ENCODE measurements at places on chromosomes 6 and 20.

- DNase-seq, result no peak
Measured at GRCh38 chr20:17403461-17403860, 127.7 kb downstream of the BFSP1 start.

DNA sequence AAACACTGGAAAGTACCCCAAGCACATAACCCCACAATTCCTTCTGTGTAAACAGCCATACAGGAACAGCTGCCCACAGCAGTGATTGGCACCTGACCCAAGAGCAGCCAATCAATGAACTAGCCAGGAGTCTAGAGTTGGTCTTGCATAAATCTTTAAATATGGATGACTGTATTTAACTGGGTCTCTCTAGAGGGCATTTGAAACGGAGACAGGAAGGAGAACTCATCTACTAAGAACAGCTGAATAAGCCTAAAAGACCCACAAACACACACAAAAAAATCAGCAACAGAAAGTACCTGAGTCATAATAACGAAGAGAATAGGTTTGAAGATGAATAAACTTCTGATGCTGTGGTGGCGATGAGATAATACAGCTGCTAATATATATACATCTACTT is 49.0 kb upstream of the ASF1A start:
- DNase-seq, result no peak

DNA sequence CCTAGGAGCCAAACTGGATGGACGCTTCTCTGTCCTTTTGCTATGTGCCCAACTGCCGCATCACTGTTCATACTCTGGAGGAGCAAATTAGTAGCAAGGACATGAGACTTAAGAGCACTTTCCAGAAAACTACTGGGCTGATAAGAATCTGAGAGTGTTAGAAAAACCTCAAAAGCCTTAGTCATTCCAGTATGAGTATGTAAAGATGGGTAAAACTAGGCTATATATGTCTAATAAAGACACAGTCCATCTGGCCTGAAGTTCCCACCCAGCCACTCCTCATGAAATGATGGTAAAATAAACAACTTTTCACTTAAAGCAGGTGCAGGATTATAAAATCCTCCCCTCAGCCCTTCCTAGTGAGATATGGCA is 30.6 kb downstream of the SHLD1 start:
- no peak for DNase-seq

- DNase-seq, result no peak
Measured at GRCh38 chr6:5664149-5664548, 342.6 kb downstream of the NRN1 start.

DNA sequence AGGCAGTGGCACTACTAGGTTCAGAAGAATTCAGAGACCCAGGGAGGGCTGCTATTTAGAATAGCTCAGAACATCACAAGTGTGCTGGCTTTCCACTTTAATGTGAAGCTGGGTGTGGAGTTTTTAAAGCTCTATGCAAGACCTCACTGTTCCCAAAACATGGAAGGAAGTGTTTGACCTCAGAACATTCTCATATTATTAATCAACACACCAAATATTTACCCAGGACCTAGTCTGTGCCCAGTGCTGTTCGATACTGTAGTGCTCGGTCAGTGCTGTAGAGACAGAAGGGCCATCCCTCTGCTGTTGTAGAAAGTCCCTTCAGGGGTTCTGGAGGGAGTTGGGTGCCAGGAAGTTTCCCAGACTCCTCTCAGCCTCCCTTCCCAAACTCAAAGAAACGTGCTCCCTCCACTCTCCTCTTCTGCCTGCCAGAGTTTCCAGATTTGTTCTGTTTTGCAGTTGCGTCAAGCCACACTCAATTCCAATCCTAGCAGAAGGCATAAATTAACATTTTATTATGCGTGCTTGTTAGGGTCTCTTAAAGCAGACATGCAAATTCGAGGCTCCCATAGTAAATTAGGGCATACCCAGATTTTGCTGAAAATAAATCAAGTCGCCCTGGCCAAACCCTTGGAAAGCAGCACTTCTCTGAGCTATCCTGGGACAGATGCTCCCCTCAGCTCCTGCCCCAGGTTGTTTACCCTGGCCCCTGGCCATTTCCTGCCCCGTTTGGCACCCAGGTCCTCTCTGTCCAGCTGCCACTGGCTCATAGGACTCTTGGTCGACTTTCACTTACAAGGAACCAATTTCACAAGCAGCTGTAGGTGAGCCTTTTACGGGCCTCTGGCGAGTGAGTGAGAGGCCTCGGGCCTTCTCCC is 248.6 kb downstream of the HIVEP2 start:
- DNase-seq, result peak; percentile 64

GRCh38 chr20:61308477-61308774 is 56.4 kb downstream of the CDH4 start:
- no peak for DNase-seq

GRCh38 chr20:23414526-23415188 is 6.6 kb downstream of the NAPB start:
- no peak for DNase-seq

DNA sequence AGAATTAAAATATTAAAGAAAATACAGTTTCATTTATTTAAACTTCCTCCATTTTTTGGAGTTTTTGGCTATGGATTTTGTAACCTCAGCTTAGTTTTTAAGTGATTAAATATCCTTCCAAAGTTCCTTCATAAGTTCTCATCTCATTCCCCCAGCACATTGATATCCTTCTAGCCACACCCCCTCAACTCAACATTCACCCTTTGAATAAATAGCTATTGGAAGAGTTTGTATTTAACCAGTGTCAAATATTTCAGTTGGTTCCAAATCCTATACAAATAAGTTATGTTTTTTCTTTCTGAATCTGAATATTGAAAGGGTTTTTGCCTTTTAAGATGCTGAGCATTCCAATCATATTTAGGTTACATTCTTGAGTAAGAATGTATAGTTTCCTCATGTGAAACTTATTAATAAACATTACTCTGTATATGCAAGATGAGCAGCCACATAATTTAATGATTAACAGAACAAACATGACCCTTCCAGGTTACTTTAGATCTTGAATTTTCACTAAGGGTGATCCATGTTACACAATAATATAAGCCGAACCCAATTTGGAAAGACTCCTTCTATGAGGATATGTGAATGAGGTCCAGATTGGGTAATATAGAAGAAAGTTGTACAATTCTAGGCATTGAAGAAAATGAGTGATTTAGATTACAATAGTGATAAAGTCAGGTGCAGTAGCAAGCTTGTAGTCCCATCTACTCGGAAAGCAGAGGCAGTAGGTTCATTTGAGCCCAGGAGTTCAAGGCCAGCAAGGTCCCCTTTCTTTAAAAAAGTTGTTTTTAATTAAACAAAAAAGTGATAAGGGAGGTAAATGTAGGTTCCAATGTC is 13.6 kb downstream of the GLYATL3 start:
- DNase-seq, result no peak

DNA sequence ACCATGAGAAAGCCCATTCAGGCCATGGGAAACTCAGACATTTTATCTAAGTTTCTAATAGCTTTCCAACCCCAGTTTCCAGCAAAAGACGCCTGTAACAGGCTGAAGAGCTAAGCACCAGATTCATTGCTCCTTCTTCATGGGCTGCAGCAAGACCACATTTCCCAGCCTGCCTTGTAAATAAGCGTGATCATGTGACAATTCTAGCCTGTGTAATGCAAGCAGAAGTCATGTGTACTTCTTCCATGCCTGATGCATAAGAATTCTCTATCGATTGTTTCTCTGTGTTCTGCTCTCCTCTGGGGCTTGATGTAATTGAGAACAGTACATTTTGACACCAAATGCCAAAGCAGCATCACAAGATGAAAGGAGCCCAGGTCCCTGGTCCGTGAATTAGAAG is 6.8 kb downstream of the PCSK2 start:
- DNase-seq, result no peak

DNA sequence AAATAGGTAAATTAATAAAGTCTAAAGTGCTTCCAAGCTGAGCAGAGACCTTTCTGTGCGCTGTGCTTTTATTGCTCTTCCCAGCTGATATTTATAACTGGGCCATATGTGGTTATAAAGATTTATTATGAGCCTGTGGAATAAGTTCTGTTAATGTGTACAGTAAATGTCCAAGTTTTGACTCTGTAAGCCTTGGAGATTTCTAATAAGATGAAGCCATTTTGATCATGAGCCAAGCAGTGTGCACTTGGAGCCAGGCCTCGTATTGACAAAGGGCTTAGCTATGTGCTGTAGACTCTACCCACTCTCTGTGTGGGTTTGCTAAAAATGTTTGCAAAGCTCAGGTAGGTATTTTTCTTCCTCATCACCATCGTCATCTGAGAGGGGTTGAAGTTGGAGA is 361.1 kb downstream of the FOXA2 start:
- no peak for DNase-seq

- DNase-seq, result no peak
Measured at GRCh38 chr6:10256113-10256690, 158.7 kb downstream of the TFAP2A start.

DNA sequence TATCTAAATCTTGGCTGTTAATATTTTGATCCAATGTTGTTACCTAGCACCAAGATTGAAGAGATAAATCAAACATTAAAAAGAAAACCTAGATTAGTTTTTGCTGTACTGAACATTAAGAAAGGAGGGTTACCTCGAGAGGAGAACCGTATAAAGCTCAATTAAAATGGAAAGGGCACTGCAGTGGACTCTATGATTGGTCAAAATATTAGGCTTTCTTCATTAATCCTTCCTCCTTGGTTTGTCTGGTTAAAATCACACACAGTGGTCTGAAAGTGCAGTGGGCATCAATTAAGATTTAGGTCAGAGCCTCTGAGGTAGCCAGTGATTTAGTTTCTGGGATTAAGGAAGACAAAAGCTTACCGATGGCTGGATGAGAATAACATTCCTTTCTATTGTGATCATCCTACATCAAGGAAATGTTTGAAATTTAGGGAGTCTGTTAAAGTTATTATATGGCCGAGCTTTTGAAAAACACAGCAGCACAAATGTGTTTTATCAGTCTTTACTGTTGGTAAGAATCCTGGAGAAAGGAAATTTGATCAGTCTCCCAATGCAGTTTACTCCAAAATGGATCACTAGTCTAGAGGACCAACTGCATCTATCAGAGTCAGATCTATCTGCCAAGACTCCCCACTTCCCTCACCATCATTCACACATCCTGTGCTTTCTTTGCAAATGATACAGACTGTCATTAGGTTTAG is 134.6 kb upstream of the NEDD9 start:
- peak; percentile 52 for DNase-seq

DNA sequence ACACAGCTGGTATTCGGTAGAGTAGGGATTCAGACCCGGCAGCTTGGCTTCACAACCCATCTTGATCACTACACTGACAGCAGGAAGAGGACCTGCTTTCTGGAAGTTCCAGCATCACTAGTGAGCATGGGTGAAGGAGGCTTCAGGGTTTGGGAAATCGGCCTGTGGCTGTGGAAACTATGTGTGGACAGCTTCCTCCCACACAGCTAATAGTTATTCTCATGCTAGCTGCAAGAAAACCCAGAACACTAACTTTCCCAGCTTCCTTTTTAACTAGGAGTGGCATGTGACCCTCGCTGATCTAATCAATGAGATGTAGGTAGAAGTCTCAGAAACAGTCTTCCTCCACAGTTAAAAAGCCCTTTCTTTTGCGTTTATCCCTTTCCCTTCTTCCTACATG is 36.3 kb upstream of the SIRPA start:
- no peak for DNase-seq

DNA sequence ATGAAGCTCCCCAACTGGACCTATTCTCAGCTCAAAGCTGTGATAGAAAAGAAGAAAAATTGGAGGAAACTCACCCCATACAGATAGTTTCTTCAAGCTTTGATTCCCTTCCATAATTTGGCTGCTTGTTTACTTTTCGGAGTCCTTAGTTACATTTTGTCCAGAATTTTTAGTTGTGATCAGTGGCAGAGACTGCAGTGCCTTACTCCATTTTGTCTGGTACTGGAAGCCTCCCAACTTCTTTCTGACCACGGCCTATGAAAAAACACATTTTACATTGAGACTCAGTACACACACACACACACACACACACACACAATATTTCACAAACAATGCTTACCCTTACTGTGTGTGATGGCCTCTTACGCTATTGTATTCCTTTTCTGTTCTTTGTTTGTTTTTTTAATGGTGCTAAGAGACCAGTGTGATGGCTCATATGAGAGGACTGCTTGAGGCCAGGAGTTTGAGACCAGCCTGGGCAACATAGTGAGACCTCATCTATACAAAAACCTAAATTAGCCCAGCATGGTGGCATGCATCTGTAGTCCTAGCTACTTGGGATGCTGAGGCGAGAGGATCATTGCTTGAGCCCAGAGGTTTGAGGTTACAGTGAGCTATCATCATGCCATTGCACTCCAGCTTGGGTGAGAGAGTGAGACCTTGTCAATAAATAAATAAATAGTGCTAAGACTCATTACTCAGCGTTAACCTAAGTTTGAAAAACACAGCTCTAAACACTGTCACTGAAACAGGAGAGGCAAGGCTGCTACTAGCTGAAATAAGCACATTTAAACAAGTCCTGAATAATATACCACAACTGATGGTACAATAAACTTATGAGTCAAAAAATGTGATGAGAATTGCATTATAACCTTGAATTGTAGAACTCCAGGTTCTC is 13.8 kb upstream of the RNF8 start:
- no peak for DNase-seq

GRCh38 chr6:153436351-153436750 is 305.3 kb upstream of the RGS17 start:
- DNase-seq, result no peak

GRCh38 chr20:24350923-24351368 is 118.5 kb upstream of the SYNDIG1 start:
- peak; percentile 30 for DNase-seq

GRCh38 chr6:26501482-26501986 is 1.4 kb downstream of the BTN1A1 start:
- peak; percentile 25 for DNase-seq

DNA sequence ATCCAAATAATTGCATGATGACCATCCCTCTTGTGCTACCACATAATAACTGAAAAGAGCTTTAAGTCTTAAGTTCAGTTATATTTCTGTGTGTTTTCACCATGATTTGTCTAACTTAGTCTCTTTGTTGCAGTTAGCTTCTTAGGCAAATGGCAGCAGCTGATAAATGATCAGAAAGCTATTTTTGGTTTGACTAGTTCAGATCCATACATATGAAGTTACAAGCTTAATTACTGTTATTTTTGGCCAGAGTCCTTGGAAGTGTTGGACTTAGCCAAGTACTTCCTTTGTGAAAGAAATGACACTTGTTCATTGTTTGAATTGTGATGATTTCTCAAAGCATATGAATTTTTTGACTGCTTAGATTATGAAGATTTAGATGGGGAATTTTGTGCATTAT is 54.2 kb downstream of the HIVEP1 start:
- no peak for DNase-seq

DNA sequence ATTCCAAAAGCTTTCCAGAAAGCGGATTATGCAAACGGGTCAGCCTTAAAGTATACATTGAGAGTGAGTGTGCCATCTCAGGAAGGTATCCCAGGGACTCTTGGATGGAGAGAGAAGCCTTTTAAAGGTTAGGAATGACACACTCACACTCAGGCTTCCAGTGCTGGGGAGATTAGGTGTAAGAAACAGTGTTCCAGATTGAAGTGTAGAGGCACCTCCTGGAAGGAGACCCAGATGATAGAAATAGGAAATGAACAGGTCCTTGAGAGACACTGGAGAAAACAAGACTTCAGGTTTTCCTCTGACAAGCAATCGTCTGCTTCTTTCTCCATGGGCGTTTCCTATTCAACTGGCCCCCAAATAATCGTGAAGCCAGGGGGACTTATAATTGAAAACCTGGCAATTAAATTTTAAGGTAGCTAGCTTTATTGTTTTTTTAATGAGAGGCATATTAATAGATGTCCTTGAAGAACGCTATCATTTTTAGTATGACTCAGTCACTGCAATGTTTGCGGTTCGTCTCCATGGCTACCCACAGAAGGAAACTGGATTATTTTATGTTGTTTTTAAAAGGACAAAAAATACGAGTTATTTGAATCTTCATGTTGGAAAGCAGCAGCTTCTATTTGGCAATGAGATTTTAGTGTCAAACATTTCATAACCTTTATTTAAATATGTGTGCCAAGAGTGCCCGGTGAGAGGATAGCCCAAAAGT is 85.3 kb downstream of the TRMT6 start:
- no peak for DNase-seq
